ENCODE measurements at places on chromosomes 2 and 18.

- DNase-seq, result no peak
These were observed 42.9 kb downstream of the SH3BP4 start for GRCh38 chr2:234994438-234995321.

DNA sequence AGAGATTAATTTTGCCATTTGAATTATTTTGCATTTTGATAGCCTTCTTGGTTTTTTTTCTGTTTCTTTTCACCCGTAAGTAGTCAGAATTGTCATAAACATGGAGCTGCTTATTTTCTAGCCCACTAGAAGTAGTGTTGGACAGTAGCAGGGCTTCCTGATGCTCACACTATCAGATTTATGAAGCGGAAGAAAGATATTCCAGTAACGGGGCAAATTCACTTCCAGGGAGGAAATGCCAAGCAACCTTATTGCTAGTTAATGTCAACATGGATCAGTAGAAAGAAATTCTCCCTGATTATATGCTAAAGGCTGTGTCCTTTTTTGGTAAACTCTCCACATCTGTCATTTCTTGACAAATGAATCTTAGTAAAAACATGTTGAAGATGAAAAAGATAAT is 19.2 kb upstream of the ADAM23 start:
- no peak for DNase-seq

DNA sequence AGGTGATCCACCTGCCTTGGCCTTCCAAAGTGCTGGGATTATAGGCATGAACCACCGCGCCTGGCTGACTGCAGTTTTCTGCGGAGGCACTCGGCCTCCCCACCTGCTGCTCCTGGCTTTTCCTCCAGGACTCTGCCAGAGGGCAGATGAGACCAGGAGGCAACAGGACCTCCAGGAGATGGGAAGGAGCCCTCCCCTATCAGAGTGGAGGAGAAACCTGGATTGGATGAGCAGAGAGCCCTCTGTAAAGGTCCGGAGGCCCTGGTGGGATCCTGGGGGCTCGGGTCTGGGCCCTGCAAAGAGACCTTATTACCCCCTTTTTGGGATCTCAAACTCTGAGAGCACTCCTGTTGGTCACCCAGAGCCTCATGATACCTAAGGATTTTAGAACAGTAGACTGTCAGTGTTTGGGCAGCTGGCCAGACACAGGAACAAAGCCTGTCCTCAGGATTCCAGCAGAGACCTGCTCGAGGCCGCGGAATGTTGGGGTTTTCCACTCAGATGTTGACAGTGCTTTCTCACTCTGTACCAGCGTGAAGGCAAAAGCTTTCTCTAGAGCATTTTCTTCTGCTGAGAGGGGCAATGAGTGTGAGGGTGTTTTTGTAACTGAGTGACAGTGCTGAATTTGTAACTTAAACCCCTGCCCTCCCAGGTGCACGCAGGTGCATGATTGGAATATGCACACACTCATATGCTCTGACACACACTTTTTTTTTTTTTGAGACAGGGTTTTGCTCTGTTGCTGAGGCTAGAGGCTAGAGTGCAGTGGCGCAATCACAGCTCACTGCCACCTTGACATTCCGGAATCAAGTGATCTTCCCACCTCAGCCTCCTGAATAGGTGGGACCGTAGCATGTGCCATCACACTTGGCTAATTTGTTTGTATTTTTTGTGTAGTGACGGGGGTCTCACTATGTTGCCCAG is 48.4 kb downstream of the NPPC start:
- DNase-seq, result no peak

DNA sequence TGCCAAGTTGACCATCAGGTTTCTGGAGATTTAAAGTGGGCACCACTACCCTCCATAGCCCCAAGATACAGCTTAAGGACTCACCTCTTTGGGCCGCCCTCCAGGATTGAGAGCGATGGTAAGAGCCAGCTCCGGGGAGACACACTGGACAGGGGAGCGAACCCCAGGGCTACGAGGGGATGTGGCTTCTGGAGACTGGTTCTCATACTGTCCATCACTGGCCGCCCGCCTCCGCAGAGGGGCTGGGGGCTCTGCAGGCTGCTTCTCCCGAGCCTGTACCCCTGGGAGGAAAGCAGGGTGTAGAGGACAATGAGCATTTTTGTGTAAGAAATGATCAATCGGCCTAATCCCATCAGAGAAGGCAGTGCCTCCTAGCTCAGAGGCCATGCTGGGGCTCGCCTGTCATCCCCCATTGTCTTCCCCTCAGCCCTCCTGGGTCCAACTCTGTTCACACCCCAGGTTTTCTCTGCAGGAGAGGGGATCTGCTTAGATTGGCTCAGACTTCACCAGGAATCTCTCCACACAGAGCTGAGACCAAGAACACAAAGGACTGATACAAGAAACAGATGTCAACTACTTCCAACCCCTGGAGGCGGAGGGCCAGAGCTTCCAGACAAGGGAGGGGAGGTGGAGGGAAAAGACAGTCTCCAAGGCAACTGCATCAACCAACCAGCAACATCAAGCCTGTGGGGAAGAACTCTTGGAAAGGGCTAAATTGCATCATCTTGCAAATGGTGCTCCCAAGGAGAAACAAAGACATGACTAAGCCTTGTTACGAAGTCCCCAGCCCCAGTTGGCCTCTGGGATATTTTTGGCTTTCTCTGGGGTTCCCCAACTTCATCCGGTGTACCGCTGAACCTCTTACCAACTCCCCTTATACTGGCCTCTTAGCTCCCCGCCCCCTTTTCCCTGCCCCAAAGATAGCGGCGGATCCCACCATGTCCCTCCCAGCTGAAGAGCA is 166.6 kb downstream of the TNS1 start:
- no peak for DNase-seq

DNA sequence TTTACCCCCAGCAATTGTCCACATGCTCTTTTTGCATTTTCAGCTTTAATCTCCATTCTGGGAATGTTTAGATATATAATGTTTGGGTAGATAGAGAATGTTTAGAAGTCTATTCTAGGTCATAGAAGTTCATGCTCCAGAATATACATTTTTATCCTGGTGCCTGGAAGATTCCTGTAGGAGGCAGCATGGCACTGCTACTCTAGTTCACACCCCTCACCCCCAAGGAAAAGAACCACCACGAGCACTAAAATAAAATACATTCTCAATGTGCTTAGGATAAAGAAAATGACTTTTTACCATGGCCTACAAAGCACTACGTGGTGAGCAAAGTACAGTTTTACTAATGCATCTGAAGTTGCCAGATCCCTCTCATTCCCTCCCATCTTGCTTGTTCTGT is 53.8 kb downstream of the MYO1B start:
- DNase-seq, result no peak

DNA sequence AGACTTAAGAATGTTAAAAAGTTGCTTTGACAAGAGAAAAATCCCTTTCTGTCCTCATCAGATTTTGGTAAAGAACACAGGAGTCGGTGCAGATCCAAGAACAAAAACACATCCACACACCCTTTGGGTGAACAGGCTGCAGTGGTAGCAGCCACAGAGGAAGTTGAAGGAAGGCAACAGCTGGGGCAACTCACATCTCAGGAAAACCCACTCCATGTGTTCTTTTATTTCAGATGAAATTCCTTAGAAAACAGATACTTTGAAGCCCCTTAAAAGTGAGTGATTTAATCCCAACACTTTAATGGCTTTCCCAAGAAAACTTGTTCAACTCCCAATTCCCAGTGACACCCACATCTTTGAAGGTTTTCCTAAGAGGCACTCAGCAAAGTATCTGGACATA is 271.3 kb downstream of the ICOS start:
- DNase-seq, result no peak

DNA sequence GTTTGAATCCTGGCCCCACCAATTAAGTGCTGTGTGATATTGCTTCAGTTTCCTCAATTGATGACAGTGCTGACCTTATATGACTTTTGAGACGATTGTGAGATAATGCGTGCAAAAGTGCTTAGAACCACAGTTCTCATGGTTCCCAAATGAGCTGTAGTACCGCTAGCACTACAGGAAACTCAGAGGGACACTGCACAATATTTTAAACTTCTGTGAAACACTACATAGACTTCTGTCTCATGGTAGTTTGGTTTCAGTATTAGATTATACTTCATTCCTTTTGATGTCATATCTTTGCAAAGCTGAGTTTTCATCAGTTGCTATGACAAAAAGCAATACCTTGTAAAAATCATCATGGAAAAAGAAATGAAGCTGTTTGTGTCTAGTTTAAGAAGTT is 368.0 kb downstream of the PARD3B start:
- no peak for DNase-seq

GRCh38 chr2:160632084-160632975 is 138.7 kb upstream of the RBMS1 start:
- DNase-seq, result no peak

DNA sequence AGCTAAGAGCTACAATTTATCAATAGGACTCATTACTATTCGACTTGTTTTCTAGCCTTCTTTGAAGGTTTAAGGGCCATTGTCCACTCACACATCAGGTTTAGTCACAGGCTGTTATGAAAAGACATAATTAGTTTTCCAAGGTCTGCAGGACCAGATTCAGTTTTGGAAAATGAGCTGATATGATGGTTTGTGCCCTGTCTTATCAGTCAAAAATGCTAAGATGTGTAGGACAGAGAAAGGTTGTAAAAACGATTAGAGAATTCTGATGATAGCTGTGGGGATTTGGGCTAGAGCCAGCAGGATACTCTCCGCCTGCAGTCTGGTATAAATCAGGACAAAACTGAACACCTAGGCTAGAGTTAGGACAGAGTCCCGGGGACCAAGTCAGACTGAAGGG is 213.3 kb downstream of the LRRTM1 start:
- no peak for DNase-seq

GRCh38 chr2:160566717-160567116 is 73.1 kb upstream of the RBMS1 start:
- no peak for DNase-seq

- no peak for DNase-seq
These were observed 26.0 kb upstream of the IL1RL1 start for GRCh38 chr2:102285368-102285767.

DNA sequence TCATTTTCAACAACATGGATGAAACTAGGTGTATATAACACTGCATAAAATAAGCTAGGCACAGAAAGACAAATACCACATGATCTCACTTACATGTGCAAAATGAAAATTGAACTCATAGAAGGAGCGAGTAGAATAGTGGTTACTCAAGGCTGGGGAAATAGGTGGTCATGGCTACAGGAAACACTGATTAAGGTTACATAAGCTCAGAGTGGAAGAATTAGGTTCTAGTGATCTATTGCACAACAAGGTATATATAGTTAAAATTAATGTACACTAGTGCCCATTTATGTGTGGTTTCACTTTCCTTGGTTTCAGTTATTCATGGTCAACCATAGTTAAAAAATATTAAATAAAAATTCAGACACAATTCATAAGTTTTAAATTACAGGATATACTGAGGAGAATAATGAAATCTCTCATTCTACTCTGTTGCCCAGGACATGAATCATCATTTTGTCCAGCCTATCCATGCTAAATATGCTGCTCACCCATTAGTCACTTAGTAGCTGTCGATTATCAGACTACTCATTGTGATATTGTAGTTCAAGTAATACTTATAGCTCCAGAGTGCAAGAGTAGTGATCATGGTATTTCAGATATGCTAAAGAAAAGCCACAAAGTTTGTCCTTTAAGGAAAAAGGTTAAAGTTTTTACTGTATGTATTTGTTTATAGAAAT is 1530.9 kb upstream of the LRRTM1 start:
- DNase-seq, result no peak

DNA sequence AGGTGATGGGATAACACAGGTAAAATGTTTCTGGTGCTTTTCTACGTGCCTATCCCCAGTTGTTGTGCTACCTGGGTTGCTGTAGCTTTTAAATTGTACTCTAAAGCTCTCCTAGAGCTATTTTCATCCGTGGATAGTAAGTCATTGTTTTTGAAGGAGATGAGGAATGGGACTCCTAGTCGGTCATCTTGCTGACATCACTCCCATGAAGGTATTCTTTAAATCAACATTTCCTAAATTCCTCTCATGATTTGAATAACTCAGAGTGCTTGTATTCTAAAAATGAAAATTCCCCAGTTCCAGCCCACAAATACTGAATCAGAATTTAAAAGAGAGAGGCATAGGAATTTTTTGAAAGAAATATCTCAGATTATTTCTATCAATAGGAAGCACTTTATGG is 44.3 kb downstream of the CCDC148 start:
- DNase-seq, result no peak

DNA sequence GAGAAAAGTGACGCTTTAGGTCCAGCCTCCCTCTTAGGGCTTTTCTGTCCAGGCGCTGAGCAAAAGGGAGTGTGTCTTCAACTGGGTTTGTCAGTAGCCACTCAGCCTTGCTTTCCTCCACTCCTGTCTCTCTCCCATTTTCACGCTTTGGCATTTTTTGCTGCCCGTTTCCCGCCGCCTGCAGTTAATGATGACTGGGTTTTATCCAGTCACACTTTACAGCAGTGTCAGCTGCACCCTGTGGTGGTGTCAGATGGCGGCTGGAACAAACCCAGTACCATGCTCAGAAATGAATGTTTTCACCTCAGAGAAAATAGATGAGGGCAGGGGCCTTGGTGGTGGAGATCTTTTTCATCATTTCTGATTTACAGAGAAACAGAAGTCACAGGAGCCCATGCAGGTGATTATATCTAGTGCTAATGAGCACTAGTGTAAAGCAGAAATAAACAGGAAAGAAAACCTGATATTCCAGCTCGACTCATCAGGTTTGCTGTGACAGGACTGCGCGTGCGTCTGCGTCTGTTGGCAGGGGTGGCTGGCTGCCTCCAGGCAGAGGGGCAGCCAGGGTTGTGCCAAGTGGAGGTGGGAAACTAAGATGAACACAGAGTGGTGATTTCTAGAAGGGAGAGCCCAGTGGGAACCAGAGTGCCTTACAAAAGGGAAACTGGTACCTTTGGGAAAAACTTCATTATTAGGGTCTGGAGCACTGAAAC is 139.9 kb downstream of the TANC1 start:
- DNase-seq, result no peak

GRCh38 chr18:58887613-58887963 is 22.9 kb downstream of the ZNF532 start:
- no peak for DNase-seq

- no peak for DNase-seq
These were observed 481.5 kb downstream of the TSN start for GRCh38 chr2:122236925-122237324.

Measured in effector memory CD8-positive, alpha-beta T cell (primary cell).